Stimulated activated memory B cell treated with anti-CD40 and anti-IgM and Interleukin-4, amounts not matched to agents 10 μg/mL and 1 μg/mL and 100 μg/mL, for 72 hours (primary cell): ENCODE measurements at places on chromosomes 7 and 10.

DNA sequence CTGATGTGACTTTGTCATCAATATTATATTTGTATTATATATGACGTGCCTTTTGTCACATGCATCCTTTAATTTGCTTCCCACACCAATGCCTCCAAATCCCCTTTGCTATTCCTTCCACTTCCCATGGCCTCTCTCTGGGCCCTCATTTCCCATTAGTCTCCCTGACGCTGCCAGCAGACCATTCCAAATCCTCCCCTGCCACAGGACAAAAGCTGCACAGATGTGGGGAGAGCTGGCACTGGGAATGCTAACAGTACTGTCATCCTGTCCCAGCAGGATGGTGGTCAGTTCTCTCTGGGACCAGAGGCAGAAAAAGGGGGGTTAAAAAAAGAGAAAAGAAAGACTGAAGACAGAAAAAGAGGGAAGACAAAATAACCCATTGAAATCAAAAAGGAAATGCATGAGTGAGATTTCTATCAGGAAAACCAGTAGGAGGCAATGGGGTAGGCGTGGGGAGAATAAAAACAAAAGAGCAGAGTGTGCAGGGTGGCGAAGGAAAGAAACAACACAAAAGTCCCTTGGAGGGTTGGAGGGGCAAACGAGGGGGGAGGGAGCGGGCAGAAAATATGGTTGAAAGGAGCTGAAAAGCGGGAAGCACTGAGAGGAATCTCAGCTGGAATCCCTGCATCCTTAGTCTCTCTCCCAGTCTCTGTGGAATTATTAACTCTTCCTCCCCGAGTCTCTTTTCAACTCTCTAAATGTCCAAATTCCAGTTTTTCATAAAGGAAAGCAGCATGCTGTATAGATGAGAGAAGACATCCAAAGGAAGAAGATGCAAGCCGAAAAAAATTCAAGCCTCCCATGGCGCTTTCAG, 59.2 kb upstream of the PTN start:
- no peak for ATAC-seq

DNA sequence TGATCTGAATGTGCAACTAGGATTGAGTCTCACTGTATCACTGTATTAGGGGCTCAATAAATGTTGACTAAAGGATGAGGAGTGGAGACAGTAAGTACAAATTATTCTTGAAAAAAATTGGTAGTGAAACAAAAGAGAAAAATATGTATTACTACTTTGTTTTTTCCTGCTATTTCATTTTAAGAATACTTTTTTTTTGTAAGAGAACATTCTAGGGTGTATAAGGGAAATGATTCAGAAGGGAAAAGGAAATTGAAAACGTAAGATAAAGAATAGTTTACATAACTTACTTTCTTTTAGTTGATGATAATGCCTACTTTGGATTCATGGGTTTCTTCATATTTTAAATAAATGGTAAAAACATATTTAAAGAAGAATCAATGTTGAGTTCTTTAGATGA, 9.6 kb downstream of the CAPZA2 start:
- no peak for ATAC-seq

GRCh38 chr7:48112401-48113165, 23.5 kb downstream of the UPP1 start:
- no peak for ATAC-seq

- no peak for ATAC-seq
Measured at GRCh38 chr7:37751096-37751495, 67.5 kb downstream of the GPR141 start.

DNA sequence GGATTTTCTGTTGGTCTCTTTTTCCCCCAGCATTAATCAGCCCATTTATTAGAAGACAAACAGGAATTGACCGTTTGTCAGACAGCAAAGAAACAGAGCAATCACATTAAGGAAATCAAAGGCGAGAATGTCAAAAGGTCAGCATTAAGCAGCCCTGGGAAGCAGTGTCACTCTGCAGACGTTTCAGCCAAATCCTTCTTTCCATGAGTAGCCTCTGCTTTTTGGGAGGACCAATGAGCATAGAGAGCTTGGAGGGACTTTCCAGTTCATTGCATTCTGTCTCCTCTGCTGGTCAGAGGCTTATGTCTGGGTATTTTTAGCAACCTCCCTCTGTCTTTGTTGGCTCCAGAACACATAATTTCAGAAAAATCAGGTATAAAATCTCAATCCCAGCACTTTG, 481.4 kb downstream of the GALNT17 start:
- no peak for ATAC-seq

DNA sequence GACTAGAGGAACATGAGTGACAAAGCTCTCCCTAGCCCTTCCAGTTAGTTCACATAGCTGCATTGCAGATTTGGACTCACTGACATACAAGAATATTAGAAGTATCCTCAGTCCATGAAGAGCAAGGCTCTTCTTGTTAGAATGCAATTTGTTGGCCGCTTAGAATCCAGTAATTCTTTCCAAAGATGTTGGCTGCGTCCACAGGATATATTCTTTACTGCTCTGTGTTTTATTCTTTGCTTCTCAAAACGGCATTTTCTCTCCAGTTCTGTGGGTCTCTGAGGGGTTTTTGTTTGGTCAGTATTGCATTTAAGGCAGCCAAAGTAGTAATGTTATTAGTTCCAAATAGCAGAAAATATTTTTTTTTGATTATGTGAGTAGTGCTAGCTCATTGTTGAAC, 588.6 kb downstream of the DNAJB9 start:
- ATAC-seq = no peak

GRCh38 chr7:120254845-120255244, 18.1 kb upstream of the KCND2 start:
- no peak for ATAC-seq

DNA sequence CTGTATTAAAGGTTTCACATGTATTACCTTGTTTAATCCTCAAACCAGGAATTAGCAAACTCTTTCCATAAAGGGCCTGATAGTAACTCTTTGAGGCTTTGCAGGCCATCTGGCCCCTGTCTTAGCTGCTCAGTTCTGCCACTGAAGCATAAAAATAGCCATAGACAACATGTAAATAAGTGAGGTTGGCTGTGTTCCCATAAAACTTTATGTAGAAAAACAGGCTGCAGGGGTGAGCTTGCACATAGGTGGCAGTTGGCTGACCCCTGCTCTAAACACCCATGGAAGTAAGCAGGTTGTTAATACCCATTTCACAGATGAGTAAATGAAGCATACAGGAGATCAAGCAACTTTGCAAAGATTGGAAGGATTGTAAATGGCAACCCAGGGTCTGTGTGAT, 1279.2 kb upstream of the AUTS2 start:
- ATAC-seq = no peak

DNA sequence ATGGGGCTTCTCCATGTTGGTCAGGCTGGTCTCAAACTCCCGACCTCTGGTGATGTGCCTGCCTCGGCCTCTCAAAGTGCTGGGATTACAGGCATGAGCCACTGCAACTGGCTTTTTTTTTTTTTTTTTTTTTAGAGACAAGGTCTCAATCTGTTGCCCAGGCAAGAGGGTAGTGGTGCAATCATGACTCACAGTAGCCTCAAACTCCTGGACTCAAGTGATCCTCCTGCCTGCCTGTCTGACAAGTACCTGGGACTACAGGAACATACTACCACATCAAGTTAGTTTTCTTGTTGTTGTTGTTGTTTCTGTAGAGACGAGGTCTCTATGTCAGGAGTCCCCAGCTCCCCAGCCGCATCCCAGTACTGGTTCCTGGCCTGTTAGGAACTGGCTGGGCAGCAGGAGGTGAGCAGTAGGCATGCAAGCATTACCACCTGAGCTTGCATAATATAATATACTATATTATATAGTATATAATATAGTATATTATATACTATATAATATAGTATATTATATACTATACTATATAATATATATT, 55.7 kb downstream of the TPK1 start:
- ATAC-seq = no peak

GRCh38 chr7:29287366-29287765, 92.8 kb downstream of the CHN2 start:
- ATAC-seq = no peak

DNA sequence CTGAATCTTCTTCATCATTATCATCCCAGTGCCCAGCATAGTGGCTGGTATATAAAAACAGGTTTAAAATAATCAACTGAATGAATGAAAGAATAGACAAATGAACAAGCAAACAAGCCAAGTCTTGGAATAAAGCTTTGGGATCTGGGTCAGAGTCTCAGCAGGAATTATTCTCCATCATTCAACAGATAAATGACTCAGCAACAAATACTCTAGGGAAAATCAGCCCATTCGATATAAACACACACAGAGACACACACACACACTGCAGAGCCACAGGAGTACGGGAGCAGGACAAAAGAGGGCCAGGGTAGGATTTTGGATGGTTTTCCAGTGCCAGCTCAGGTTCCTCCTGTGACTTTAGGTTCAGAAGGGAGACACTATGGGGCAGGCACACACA, 29.2 kb upstream of the DLX6 start:
- no peak for ATAC-seq

- no peak for ATAC-seq
Measured at GRCh38 chr7:135938563-135938962, 38.6 kb downstream of the MTPN start.

DNA sequence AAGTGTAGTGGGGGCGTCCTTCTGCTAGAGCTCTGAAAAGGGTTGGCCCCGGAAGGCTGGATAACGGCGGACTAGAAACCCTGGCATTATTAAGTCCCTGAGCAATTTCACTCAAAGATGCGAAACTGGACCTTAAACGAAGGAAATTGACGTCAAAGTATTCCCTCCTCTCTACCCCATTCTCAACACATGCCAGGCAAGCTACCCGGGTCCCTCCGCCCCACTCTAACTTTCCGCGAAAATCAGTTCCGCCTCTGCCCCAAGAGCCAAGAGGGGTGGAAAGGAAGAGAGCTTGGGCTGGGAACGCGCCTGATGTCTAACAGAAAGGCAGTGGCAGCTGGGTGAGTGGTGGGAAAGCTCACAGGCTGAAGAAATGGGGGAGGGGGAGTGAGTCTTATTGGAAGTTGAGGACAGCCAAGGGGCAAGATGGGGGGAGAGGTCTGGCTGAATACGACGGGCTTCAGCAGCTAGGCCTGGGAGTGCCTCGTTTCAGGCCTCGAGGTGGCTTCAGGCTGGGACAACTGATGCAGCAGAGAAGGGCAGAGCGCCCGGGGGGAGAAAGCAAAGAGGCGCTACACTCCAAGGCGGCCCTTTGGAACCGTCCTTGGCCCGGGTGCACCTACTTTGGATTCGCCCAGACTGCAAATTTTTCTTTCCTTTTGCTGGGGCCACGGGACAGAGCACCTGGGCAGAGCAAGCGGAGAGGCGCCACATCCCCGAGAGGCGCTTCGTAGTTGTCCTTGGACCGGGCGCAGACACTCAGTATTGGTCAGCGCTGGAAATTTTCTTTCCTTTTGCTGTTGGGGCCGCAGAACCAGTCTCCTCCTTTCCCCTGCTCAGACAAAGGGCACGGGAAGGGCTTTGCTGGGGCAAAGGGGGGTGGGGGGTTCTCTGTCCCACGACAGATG, 2.0 kb upstream of the FEZF1 start:
- ATAC-seq = no peak

GRCh38 chr7:71459132-71459531, 327.2 kb downstream of the GALNT17 start:
- no peak for ATAC-seq

DNA sequence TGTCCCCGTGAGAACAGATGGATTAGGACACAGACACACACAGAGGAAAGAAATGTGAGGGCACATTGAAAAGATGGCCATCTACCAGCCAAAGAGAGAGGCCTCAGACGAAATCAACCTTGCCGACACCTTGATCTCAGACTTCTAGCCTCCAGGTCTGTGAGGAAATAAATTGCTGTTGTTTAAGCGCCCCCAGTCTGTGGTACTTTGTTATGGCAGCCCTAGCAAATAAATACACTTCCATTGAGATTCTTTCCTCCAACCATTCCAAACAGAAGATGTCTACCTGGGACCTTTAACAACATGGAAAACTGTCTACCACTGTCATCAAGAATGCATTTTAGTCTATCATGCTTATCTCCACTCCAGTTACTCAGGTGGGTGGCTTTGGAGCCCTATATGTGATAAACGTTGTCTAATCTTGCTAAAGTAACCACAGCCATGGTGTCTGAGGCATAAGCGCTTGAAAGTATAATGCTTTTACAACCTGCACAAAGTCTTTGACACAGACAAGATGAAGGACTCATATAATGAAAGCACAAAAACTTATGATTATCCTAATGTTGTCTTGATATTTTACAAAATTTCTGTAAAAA, 244.3 kb downstream of the MTERF1 start:
- ATAC-seq = no peak

GRCh38 chr7:50652400-50653125, 87.4 kb upstream of the DDC start:
- no peak for ATAC-seq
